CD4-positive, alpha-beta memory T cell (primary cell): ENCODE measurements at places on chromosomes 11 and 22. TPM values are rescaled to one million over a fixed set of nuclear protein-coding genes. Genes with fewer than 3 reads are reported as not detected.

DNA sequence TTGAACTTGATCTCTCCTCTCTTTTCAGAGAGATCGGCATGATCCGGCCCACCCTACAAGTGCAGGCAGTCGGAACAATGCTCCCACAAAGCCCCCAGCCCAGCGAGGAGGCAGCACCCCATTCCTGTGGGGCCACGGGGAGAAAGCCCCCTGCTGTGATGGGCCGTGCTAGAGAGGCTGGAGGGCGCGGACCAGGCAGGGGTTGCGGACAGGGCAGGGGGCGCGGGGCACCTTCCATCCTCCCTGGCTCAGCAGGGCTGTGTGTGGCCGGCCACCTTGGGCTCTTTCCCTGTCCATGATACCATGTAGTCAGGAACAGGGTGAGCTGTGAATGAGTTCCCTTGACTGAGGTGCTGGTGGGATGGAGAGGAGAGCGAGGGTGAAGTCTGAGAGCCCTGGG, 379.8 kb downstream of the BRD1 start:
- no peaks in the 10 kb centered on the region for H3K36me3 ChIP-seq
- no peak overlapping the region for H3K27ac ChIP-seq
- no peaks in the 10 kb centered on the region for H3K4me1 ChIP-seq

- no peaks in the 10 kb centered on the region for H3K27me3 ChIP-seq
- no peak for DNase-seq
- no peak overlapping the region for H3K4me3 ChIP-seq
- H3K4me1 ChIP-seq: no peaks in the 10 kb centered on the region
- H3K36me3 ChIP-seq: no peaks in the 10 kb centered on the region
Measured at GRCh38 chr11:86735451-86736290, 63.3 kb upstream of the ME3 start.

DNA sequence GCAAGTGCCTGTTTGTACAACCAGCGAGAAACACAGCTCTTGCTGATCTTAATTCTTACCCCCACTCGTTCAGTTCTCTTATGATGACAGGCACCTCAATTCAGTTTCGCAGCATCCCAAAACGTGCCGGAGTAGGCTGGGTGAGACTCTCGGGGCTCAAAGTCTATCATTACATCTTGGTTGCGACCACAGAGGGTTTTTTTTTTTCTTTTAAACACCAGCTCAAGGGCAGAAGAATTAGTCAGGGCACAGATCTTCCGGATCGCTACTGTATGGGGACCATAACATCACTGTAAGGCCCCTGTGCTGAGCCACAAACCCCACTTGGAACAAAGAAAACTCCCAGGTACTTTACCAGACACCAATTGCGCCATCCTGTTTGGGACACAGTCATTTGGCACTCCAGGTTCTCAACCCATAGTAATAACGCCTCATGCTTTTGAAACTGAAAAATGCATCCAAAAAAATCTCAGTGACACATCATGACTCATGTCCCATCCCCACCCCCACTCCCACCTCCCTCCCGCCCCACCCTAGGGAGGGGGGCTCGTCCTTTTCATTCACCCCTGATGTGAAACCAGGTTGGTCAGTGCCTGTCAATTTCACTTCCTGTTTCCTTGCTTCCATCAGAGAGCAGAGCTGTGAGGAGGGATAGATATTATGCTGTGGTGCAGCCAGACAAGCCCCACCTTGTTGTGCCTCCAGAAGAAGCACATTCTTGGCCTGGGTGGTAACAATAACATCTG, 41.0 kb upstream of the CD5 start:
- peak overlapping the region; percentile 69 for H3K27ac ChIP-seq
- DNase-seq: peak; percentile 65
- H3K4me3 ChIP-seq: peak overlapping the region; percentile 17
- peaks cover 75% of the 10 kb centered on the region for H3K4me1 ChIP-seq
- H3K36me3 ChIP-seq: no peaks in the 10 kb centered on the region

DNA sequence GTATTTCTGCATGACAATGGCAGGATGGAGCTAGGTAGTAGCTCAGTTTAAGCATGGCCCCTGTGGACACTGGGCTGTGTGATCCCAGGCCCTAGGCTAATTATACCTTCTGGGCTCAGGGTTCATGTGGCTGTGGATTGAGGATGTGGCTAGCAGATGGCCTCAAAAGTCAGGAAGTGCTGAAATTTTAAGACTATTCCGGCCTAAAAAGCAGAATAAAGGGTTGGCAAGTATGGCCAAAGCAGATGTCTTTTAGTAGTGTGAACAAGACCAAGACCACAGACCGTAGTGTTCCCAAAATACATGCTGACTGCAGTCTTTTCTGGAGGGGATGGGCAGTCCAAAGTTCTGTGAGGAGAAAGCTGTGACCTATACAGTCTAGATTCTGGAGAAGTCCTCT, 115.7 kb upstream of the RAG2 start:
- no peaks in the 10 kb centered on the region for H3K36me3 ChIP-seq
- H3K27ac ChIP-seq: no peak overlapping the region
- no peaks in the 10 kb centered on the region for H3K27me3 ChIP-seq

Gene MPPED2
- total RNA-seq: not detected

Gene KIF18A
- 0.81 TPM for total RNA-seq
